ENCODE measurements at places on chromosomes 13 and 19.

DNA sequence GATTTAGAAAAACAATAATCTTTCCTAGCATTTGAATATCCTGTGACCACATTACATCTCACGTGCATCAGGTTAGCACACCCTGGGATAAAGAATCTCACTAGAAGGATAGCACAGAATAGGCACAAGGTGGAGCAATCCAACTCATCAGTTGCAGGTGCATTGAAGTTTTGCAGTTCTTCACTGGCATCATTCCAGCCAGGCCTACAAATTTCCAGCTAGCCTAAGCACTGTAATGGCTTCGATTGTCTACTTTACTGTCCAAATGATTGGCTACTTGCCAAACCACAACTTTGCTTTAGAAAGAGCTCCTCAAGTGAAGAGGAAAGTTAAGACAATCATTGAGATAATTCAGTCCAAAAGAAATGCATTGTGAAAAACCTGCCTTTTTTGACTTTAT lies 89.5 kb downstream of the SPRY2 start:
- no peak for DNase-seq

GRCh38 chr19:8476524-8476923 lies 25.9 kb downstream of the PRAM1 start:
- no peak for DNase-seq

DNA sequence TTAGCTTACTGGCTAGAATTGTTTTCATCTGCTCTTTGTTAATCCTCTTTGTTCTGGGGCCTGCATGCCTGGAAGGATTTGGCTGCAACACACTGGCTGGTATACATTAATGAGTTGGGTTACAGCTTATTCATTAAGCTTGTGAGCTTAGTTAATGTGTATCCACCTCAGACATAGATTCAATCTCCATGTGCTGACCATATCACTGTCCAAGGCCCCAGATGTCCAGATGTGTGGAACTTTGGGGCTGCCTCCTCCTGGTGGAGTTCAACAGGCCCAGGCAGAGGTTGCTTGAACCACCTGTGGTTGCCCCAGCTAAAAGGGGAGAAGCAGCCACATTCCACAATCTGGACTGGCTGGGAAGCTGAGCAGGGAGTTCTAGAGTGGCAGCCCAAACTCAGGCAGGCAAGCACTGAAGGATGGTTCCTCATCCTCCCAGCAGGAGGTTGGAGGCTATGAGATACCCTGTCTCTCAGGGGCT lies 5.4 kb downstream of the DIAPH3 start:
- DNase-seq = no peak

- no peak for DNase-seq
Measured at GRCh38 chr19:42199440-42200115, 17.9 kb downstream of the DEDD2 start.

GRCh38 chr19:15516363-15516762 lies 8.0 kb downstream of the CYP4F22 start:
- DNase-seq = no peak

GRCh38 chr19:11942843-11943108 lies 17.9 kb downstream of the ZNF700 start:
- no peak for DNase-seq

- DNase-seq = no peak
Measured at GRCh38 chr19:4442819-4443146, 14.8 kb downstream of the UBXN6 start.

GRCh38 chr19:41525989-41526388 lies 50.0 kb upstream of the CEACAM21 start:
- no peak for DNase-seq

DNA sequence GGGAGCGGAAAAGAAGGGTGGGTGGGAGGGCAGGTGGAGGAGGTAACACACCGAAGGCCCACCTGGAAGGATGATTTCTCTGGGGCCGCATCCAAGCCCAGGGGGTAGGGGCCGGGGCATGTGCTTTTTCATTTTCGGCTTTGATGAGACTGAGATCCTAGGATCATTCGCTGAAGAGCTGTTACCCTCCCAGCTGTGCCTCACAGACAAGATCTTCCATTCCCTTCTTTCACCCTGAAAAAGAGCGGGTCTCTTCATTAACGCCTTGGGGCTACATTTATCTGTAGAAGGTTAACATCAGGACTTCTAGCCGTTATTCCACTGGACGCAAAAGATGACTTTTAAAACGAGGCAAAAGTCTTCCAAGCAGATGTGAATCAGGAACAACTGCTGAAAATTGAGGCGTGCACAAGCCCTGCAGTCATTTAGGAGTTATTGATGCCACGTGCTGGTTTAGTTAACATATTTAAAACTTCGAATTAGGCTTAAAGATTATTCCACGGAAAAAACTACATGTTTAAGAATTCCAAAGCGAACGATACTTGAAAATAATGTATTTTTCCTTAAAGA lies 1.1 kb downstream of the LMO7 start:
- no peak for DNase-seq

DNA sequence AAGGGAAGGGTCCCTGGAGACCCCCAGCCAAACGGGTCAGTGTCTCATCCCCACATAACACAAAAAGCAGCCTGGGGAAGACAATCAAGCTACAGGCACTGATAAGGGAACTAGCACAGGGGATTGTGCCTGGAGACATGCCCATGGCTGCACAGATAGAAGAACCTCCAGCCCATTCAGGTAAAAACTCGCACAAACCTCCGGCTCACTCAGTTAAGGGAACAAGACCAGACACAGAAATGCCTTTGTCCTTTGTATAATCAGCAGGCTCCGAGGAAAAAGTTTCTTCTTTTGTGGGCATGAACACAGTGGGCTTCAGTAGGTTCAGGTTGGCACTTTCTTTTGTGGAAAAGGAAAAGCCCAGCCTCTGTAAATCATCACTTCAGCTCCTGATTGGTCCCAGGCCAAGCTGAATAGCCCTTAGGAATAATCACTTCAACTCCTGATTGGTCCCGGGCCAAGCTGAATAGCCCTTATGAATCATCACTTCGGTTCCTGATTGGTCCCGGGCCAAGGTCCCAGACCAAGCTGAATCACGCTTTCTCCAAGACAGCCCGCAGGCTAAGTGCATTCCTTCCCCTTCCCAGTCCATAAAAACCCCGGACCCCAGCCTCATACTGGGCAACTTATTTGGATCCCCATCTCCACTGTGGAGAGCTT lies 5.0 kb upstream of the ZNF230 start:
- no peak for DNase-seq

DNA sequence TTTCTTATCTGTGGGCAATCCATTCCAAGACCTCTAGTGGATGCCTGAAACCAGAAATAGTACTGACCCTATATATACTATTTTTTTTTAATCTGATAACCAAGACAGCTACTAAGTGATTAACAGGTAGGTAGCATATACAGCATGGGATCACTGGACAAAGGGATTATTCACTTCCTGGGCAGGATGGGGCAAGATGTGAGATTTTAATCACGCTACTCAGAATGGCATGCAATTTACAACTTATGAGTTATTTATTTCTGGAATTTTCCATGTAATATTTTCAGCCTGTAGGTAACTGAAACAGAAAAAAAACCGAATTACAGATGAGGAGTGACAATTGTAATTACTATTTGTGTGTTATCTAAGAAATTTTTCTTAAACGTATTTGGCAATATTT lies 41.2 kb downstream of the ZIC2 start:
- no peak for DNase-seq

DNA sequence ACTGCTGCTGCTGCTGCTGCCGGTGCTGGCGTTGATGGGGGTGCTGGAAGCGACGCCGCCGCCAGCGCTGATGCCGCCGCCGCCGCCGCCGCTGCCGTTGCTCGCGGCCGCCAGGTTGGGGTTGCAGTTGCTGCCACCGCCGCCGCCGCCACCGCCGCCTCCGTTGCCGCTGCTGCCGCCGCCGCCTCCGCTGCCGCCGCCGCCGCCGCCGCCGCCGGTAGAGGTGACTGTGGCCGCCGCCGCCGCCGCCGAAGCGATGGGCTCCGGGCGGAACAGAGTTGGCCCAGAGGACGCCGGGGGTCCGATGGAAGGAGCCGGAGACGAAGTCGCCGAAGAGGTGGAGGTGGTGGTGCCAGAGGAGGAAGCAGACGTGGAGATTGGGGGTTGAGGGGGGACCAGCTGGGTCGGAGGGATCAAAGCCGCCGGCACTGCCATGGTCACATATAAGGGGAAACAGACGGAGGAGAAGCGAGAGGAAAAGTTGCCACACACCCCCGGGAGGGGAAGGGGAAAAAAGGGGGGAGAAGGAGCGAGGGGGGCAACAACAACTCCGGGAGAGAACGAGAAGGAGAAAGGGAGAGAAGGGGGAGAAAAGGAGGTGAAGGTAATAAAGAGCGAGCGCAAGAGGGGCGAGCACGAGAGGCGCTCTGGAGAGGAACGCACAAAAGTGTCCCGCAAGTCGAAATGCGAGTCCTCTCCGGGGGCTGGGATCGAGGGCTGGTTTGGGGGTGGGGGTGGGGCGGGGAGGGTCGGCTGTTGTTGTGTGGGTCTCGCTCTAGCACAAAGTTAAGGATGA lies 471 bp downstream of the DACH1 start:
- no peak for DNase-seq

GRCh38 chr13:97385854-97386253 lies 48.1 kb upstream of the RAP2A start:
- no peak for DNase-seq

DNA sequence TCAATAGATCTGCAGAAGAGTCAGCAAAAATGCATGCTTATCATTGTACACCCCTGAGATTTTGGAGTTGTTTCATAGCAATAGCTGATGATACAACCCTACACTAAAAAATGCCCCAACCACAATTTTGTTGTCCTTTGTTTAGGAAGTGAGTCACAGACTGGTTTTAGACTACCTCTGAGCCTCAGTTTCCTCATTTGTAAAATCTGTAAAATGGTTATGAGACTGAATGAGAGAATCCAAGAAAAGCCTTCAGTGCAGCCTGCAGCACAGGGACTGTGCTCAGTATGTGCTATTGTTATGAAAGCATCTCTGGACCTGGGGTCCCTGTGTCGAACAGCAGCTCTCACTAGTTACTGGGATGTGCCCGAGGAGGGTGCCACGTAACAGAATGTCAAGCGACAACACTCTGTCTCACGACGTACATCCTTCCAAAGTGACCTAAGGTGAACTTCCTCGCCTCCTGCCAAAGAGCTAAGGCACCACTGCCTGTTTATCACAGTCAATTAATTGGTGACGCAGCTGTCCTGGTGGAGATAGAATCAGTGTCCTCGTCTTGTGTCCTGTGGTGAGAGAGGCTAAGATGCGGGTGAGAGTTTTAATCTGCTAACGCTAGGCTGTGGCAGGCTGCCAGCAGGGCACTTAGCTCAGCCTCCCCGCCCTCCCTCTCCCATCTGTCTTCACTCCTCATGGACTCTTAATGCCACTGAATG lies 18.1 kb downstream of the DHRS12 start:
- no peak for DNase-seq

DNA sequence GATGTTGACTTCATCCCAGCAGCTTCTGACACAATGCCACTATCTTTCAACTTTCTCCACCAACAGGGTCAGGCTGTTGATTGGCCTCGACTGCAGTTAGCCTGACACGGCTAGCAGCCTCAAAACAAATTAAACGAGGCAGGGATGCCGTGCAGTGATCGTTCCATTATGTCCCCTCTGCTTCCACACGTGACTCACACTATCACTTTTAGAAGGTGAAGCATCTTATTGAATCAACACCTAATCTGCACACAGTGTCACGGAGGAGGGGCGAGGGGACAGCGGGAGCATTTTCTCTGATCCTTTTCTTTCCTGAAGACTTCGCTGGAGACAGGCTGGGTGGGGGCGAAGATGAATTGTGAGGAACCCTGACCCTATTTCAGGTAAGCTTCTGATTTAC lies 241.9 kb upstream of the ZNF507 start:
- no peak for DNase-seq

DNA sequence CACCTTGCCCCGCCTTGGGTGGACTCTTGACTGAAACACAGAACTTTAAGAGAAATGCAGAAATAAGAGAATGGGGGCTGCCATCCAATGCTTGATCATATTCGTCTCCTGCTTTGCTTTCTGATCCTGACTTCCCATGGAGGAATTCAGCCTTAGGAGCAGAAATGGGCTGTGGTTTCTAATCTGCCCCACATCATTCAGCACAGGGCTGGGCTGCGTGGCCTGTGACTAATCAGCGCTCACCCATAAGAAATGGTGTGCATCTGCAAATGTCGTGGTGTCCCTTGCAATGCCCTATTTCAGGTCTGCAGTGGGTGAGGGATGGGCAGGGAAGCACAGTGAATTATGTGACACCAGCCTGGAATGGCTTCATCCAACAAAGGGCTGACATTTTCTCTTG lies 60.7 kb upstream of the URI1 start:
- DNase-seq = no peak

GRCh38 chr19:19900139-19900728 lies 512 bp upstream of the ZNF93 start:
- no peak for DNase-seq

All from stimulated activated CD4-positive, alpha-beta T cell treated with anti-CD3 and anti-CD28 coated beads, Interleukin-1b, Interleukin-23, amount 100 ng/mL, for 1 hour (primary cell).